ENCODE measurements at places on chromosomes 7 and 10.
A peak's percentile ranks its signal among the peaks of the same experiment; 100 is the strongest.

- no peak for DNase-seq
Observed at GRCh38 chr10:123645615-123646014, 20.5 kb upstream of the GPR26 start.

DNA sequence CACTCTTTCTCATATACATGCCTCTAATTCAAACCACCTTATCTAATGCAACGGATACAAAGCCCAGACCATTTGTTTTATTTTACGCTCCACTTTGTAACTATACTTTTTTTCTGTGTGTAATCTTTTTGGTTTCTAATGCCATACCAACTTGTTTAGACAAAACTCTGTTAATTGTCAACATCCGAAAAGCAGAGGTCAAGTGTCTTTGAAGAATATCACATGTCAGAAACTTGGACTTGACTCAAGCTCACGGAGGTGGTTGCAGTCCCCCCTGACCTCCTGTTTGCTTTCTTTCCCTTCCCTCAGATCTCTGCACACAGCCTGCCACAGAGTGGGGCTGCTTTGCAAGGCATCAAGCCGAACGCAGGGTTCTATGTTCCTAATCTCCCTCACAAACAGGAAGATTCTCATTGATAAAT, 698.9 kb downstream of the PARD3 start:
- peak; percentile 5 for DNase-seq

DNA sequence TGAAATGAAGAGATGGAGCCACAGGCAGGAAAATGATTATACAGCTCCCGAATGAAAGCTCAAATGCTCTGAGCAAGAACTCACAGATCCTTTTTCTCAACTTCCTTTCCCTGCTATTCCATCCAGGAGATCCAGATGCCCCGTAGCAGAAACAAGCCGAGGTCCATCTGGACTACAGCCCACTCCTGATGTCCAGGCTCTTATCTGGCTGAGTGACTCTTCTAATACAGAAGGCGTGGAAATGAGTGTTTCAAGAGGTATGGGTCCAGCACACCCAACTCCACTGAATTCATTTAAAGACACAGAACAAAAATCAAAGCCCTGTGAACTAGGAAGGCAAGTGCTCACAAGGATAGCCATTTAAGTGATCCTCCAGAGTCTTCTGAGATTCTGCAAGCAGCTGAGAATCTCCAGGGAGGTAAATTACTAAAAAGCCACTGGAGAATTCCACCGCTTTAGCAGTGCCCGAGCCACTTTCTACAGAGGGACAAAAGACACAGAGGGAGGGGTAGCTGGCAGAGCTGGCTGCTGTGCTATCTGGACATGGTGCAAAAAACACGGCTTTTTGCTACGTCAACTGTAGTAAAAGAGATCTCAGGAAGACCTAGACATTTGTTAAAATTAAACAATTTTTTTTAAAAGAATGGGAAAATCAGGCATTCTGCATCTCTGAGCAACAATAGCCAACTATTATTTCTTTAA, 24.5 kb downstream of the FAM171A1 start:
- no peak for DNase-seq

DNA sequence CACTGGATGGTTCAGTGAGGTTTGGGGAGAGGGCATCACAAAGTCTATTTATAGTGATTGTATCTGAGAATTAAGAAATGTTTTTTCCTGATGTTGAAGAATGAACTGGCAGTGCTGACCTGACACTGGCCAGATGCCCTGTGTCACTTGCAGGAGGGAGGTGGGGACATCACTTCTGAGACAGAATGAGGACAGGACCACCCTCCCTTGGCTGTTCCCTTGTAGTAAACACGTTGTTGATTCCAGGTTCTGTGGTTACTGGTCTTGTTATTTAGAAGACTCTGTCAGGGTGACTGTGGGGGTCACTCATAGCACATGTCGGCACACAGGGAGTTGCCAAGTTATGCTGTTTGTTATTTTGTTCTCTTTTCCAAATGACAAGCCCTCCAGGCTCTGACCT, 126.4 kb downstream of the ADCY1 start:
- DNase-seq: no peak

- no peak for DNase-seq
Observed at GRCh38 chr10:108849688-108850087, 1073.6 kb downstream of the XPNPEP1 start.

DNA sequence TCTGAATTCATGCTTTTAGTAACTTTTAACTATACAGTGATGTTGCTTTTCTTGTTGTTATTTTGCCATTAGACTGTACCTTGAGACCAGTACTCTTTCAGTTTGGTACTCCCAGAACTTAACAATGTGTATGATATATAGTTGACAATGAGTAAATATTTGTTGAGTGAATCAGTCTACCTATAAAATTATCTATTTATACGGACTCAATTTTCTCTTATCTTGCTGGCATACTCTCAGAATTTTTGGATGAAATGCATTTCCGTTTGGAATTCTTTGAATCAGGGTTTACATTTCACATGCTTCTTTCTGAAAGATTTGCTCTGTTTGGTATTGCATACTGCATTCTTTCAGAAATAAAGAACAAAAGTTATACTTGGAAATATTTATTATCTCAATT, 47.8 kb upstream of the LRRC17 start:
- DNase-seq: no peak

DNA sequence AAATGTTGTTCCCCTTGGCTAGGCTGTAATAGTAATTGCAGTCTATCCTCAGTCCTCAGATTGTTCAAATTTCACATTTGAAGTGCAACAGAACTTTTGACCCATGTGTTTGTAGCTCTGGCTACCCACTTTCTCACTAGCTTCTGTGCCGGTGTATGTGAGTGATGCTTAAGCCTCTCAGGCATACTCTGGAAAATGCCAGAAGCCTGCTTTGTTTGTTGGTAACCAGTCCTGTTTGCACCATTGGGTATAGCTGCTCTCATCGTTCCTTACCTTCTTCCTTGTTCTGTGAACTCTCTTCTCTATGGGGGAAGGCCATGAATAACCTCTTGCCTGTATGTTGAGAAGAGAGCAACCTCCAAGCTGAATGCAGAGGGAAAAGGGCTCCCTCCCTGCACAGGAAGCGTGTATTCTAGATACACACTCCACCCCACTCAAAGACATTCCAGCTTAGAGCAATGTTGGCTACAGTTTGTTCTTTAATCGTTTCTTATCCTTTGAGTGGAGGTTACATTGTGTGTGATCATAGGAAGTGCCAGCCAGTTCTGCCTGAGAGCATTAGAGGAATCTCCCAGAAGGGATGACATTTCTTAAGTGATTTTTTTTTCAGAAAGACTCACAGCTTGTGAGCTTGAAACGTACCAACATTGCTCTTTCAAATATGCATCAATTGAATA, 40.5 kb downstream of the C1QL3 start:
- DNase-seq: no peak

DNA sequence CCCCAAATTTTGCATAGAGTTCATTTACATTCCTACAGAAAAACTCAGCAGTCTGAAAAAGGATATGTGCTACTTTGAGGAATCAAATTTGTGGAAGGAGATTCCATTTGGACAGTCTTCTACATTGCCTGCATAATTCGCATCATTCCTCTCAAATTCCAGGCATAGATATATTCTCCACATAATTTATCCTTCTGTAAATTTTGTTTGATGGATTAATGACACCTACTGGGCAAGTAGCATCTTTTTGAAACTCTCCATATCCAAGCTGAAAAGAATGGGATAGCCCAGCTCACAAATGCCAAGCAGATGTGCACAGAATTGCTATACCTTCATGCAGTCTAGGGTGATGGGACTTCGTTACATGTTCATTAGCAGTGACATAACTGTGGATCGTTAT, 515.3 kb downstream of the AUTS2 start:
- DNase-seq: no peak
